ENCODE measurements at places on chromosomes 4 and X.
A peak's percentile ranks its signal among the peaks of the same experiment; 100 is the strongest.

GRCh38 chr4:182937268-182938204, 20.4 kb upstream of the DCTD start:
- DNase-seq: no peak

GRCh38 chr4:46389301-46389775, 590 bp downstream of the GABRA2 start:
- no peak for DNase-seq

DNA sequence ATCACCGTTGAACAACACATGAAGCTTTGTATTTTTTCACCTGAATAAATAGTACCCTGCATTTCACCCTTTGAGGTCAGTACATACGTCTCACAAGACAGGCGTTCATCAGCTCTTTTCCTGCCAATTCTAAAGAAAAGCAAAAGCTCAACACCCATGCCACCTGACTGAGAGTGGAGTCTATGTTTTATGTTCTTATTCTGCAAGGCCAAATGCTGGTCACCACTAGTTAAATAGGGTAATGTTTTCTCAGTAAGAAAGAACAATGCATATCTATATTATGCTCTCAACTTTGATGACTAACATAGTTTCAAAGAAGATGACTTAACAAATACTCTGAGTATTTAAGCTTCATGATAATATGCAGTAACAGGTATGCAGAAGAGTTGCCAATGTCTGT, 336.3 kb upstream of the BMP3 start:
- DNase-seq: no peak

GRCh38 chrX:65990702-65991101, 49.2 kb downstream of the VSIG4 start:
- DNase-seq: no peak

DNA sequence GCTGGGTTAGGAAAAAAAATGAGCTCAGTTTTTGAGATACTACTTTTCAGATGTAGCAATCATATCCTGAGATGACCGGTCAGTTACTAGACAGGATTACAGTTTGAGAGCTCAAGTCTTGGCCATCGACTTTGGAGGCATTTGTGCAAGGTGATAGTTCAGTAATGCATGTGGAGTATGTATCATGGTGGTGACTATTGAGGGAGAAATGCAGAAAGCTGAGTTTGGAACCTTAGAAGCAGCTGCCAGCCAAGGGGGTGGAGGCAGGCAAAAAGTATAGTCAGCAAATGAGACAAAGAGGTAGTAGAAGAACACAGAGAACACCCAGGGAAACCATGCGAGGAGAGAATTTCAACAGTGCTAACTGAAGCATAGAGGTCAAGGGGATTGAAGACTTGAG, 48.7 kb upstream of the SLC4A4 start:
- DNase-seq: no peak

GRCh38 chr4:26766141-26766540, 94.5 kb upstream of the STIM2 start:
- DNase-seq: no peak

DNA sequence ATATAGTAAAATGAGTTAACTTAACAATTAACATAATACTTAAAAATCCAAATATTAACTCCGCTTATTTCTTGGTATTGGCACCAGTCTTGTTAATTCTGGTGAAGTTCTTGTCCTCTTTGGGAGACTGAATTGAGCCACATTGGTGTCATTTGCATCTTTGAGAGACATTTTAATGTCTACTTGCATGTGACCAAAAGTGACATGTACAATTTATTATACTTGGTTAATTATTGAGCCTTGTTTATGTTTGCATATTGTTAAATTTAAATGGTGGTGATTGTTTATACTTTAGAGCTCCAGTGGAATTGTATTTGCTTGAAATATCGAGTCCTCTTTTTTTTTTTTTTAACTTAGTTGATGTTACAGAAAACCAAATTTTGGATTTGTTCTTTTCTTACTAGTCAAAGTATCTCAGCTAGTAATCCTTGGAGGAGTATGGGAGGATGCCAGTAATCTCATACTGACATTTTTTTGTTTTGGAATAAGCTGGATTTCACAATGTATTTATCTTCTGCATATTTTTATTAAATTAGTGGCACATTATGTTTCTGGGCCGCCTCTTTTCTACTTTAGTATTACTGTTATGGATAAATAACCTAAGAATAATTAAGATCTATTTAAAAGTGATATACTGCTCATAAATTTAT, 3.9 kb downstream of the SPCS3 start:
- no peak for DNase-seq

- no peak for DNase-seq
Measured at GRCh38 chrX:37776283-37776986, 3.4 kb upstream of the CYBB start.

GRCh38 chrX:46588263-46588662, 14.7 kb downstream of the CHST7 start:
- DNase-seq: peak; percentile 44

GRCh38 chr4:104408878-104409277, 85.8 kb downstream of the CXXC4 start:
- no peak for DNase-seq

GRCh38 chr4:173185847-173186510, 17.4 kb downstream of the GALNT7 start:
- DNase-seq: no peak

DNA sequence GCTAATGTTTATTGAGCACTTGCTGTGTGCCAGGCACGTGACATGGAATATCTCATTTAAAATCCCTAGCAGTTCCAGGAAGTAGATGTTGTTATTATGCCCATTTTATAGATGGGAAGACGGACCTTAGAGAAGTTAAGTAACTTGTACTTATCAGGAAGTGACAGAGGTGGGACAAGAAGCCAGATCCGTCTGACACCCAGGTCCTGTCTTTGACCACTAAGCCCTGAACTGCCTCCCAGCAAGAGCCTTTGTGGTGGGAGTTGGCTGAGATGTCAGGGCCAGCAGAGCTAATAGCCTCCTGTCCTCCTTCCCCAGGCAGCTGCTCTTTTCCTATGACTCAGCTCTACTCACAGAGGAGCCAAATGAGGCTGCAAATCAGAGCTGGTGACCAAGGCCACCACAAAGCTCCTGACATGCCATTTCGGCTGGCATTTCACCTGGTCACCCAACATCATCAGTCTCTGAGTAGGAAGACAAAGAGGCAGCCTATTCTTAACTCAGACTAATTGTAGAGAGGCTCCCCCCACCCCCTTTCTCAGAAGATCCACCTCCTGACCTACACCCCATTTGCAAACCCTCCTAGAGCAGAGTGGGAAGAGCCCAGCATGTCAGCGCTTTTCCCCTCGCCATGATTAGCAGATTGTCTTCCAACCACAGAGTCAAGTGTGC, 175.1 kb upstream of the KIT start:
- no peak for DNase-seq

DNA sequence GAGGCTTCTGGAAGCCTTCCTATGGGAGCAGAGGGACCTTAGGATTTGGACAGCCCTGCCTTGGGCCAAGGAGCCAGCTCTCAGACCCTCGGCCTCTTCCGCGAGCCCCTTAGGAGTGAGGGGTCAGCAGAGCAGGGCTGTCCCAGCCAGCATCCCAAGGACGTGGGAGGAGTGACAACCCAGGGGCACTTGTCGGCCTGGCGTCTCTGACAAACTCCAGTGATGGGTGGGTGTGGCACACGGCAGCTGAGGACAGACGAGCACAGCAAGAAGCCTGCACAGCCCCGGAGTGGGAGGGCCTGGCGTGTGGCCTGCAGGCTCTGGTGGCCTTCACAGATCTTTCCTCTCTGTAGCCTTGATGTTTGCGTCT, 11.6 kb upstream of the TNIP2 start:
- DNase-seq: no peak

DNA sequence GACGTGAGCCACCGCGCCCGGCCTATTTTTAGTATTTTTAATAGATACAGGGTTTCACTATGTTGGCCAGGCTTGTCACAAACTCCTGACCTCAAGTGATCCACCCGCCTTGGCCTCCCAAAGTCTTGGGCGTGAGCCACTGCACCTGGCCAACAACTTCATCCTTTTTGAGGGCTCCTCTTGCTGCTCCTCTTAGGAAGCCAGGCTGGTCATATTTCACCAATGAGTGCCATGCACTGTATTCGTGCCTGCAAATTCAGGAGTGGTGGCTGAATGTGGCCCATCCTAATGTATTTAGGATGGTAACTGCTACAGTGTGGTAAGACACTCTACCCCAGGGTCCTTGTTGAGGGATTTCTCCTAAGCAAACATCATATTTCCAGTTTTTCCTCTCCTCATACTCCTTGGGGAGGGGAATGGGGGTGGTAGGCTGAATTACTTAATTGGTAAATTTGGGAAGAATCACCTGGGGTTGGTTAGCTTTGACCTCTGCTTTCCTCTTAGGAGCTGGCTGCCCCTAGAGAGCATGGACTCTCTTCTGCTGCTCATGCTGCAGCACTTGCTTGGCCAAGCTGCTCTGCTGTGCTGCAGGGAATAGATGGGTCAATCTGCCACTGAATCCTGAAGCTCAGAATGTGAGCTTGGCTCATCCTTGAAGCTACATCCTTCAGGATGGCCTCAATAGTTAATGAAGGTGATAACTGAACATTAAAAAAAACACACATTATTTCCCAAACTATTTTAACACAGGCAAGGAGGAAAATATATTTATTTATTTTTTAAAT, 167.4 kb downstream of the HS3ST1 start:
- no peak for DNase-seq

- no peak for DNase-seq
Measured at GRCh38 chr4:77525538-77525937, 80.1 kb upstream of the CXCL13 start.

GRCh38 chrX:69020316-69020715, 144.9 kb downstream of the PJA1 start:
- DNase-seq: no peak

DNA sequence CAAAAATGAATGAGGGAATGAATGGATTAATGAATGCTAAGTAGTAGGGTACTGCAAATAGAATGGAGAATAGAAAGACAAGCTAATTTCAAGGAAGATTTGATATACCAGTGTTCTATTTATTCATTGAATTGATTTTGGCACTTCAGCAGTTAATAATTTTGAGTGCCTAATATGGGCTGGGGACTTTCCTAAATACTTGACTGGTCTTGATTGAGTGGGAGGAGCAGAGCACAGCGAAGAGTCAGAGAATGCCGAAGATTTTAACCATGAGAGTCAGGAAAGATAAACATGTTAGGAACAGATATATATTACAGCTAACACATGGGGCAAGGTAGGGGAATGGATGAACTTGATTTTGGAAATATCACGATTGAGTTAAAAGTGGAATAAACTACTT, 10.6 kb downstream of the IL15 start:
- DNase-seq: no peak

Data from activated CD8-positive, alpha-beta memory T cell treated with anti-CD3 and anti-CD28 coated beads, Interleukin-2, amount 50 U/mL, for 4 hours (primary cell).